ENCODE measurements at places on chromosomes 11 and 22.
A peak's percentile ranks its signal among the peaks of the same experiment; 100 is the strongest.

DNA sequence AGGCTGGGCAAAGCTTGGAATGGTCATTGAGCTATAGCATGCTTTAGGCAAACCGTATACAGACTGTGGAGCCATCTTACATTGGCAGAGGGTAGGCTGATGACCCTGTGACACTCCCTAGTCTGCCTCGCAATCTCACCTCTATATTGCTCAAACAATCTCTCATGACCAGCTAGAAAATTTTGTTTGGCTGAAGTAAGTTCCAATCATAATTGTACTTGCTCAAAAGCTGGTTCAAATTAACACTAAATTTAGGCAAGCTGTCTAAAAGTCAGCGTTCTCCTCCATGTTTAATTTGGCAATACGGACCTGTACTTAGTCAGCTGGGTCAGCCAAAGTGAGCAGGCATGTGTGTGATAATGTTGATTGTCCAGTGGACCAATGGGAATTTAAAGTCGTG lies 133.0 kb downstream of the SWAP70 start:
- DNase-seq: no peak

DNA sequence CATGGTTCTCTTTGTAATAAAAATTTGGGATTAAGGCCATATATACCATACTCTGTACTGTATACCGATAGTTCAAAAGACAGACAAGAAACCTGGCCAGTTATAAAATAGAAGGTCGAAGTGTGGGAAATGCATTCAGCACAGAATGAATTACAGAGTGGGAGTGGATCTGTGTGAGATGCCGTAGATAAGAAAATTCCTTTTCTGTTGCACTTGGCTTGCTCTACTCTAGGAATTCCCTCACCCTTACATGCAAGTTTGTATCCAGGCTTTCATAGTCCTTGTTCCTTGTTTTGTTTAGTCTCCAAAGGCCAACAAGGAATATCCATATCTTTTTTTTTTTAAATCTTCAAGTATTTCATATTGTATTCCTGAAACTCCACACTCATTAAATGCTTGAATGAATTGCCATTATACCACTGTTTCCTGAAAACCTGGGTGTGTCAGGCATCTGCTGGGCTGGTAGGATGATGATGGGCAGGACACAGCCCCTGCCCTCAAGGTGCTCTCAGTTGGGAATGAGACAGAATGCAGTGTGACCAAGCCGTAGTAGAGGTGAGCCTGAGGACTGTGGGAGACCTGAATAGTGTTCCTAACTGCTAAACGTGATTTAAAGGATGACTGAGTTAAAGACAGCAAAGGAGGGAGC lies 53.5 kb downstream of the TEAD1 start:
- DNase-seq: no peak

DNA sequence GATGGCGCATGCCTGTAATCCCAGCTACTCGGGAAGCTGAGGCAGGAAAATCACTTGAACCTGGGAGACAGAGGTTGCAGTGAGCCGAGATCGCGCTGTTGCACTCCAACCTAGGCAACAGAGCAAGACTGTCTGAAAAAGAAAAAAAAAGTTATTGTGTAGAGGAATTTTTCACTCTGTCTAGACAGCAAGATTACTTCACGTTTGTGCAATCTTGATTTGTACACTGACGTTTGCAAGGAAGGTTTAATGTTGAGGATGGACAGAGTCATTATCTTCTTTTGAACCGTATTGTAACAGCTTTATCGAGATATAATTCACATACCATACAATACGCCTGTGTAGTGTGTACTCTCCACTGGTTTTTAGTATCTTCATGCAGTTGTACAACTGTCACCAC lies 3.7 kb downstream of the CTTN start:
- DNase-seq: no peak

DNA sequence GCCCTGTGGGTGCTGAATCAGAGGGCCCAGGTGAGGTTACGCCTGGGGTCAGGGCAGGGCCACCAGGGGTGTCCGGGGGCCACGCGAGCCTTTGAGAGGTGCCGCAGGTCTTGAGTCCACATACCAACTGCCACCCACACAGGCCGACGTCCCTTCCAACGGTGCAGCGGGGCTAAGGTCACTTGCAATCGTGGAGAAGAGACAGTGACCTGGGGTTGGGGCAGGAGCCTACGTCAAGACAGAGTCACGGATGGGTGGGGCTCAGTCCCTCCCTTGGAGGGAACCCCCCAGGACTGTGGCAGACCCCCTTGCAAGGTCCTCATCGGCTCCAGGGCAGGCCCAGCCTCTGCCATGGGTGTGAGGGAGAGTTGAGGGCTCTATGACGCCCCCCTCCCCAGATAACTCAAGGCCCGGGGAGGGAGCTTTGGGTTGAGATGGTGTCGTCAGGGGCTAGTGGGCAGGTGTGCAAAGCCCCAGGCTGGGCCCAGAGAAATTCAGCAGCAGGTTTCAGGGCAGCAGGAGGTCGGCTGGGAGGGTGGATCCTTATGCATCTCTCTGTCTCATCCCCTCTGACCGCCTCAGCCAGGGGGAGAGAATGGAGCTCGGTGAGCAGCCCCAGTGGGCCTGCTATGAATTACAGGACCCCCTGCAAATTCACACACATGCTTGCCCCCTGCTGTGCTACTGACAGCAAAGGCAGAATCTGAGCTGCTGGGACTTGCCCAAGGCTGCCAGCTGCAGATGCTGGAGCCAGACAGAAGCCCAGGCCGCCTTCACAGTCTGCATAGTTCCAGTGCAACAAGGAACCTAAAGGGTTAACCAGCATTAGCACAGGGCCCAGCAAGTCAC lies 60.0 kb downstream of the MYEOV start:
- no peak for DNase-seq

DNA sequence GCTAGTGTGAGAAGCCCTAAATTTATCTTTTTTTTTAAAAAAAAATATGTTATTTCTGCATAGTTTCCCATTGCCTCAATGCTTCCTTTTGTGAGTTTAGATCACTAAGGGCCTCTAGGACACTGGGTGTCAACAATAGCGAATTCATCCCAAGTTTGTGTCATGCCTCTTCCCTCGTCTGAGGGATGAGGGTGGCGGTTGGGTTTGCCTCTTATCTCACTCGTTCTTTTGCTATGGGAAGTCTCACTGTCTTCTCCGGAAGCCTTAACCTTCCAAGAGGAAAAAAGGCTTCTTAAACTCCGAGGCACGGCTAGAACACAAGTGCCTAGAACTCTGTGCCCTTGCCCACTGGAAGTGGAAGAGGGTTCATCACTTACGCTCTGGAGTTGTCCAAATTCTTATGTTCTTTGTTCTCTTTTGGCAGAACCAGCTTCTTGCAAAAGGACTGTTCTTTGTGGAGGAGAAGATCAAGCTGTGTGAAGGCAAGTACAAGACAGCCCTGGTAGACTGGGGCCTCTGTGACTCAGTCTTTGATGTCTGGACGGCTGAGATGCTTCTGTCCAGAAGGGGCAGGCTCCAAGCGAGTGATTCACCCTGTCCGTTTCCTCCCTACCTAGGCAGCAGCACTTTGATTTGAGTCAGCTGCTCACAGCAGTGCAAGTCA lies 78.5 kb downstream of the TRAF6 start:
- peak; percentile 87 for DNase-seq

DNA sequence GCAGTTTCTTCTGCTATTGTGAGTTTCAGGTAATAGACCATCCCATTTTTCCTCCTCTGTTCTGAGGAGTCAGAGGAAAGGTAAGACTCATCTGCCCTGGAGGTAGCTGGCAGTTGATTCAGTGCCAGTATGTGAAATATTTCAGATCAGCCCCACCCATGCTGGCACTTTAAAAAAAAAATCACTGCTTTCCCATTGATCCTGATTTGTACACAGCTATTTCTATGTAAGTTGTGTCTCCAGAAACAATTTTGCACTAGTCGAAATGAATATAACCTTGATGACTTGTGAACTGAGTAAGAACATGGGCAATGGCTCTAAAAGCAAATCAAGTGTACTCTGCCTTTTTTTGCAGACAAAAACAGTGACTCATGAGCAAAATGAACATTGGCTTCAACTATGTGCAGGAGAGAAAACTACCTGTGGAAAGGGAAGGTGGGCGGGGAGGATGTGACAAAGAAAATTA lies 82.0 kb upstream of the OR5AK2 start:
- DNase-seq: peak; percentile 90

- peak; percentile 99 for DNase-seq
These were observed 63.9 kb downstream of the MYO7A start for GRCh38 chr11:77191823-77192495.

All from PC-3 (cell line).